NCI-H187 (cell line): ENCODE measurements at places on chromosomes 11 and 22.
A peak's percentile ranks its signal among the peaks of the same experiment; 100 is the strongest.

DNA sequence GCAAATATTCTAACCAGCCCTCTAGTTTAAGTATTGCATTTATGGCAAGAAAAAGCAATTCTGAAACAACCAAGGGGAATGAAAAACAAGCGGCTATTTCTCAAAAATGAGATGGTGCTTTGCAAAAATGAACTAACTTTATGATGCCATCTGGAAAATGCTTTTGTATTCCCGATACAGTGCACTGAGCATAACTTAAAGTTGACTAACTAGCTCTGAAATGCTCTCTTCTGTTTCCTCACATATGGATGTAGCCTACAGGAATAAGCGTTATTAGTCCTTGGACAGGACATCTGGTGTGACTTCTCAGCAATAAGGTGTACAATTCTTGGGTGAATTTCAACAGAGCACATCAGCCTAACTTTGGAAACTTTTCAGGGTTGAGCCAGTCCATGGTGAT is 228.2 kb upstream of the DDI1 start:
- DNase-seq = no peak

DNA sequence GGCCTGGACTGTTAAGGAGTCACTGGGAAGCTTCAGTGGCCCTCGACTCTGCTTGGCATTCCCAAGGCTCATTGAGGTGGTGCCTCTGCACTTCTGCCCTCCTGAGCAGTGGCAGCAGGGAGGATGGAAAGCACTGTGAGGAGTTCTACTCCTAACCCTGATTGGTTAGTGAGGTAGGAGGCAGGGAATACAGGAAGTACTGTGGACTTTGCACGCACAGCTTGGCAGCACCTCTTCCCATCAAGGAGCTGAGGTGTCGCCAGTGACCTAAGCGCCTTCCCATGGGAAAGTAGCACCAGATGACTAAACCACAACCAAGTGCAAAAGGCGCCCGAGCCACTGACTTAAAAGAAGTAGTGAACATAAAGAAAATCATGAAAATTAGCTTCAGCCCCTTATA is 152.5 kb upstream of the CADM1 start:
- no peak for DNase-seq

GRCh38 chr11:126418887-126419286 is 63.4 kb downstream of the ST3GAL4 start:
- no peak for DNase-seq

GRCh38 chr11:13143486-13144297 is 133.9 kb upstream of the BMAL1 start:
- no peak for DNase-seq

DNA sequence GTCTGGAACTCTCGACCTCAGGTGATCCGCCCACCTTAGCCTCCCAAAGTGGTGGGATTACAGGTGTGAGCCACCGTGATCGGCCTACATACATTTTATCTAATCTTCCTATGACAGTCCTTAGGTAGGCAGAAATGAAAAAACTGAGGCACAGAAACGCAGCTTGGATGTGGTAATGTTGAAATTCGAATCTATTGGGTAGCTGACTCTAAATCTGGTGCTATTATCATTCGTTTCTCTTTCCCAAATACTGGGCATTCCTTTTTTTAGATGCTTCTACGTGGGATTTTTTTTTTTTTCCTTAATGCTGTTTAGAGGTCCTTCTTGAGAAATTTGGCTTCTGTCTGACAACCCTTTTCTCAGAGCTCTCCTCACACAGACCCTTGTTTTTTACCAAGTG is 41.5 kb downstream of the FCHSD2 start:
- DNase-seq = no peak

DNA sequence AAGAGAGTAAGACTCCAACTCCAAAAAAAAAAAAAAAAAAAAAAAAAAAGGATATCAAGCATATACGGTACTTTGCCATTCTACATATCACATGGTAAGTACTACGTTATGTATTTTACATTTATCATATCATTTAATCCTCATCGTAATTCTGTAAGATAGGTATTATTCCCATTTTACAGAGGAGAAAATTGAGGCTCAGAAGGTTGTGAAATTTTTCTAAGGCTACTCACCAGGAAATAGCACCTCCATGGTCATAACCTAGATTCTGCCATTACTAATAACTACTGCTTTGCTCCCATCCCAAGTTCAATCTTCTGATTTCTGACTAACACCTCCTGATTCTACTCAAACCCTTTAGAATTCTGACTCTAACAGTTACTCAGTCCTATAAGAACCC is 138.0 kb downstream of the FCHSD2 start:
- DNase-seq = no peak

GRCh38 chr22:28013611-28014010 is 94.6 kb upstream of the PITPNB start:
- no peak for DNase-seq

GRCh38 chr11:29578806-29579205 is 438.0 kb downstream of the KCNA4 start:
- no peak for DNase-seq

DNA sequence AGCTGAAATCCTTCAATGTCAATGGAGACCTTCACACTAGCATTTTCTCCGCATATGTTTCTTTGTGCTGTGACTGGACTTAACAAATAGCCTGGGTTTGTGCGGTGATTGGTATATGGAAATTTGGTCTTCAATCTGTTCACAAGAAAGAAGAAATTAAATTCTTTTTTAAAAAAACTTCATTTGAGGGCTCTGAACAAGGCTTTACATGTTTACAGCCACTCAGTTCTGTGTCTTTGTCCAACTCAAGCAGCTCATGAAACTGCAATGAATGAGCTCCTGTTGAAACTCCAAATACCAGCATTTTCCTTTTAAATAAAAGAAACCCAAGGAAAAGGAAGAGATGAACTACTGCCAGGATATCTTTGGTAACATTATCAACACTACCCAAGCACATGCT is 57.3 kb downstream of the PIK3C2A start:
- no peak for DNase-seq

GRCh38 chr11:110812086-110812733 is 100.0 kb upstream of the ARHGAP20 start:
- no peak for DNase-seq

DNA sequence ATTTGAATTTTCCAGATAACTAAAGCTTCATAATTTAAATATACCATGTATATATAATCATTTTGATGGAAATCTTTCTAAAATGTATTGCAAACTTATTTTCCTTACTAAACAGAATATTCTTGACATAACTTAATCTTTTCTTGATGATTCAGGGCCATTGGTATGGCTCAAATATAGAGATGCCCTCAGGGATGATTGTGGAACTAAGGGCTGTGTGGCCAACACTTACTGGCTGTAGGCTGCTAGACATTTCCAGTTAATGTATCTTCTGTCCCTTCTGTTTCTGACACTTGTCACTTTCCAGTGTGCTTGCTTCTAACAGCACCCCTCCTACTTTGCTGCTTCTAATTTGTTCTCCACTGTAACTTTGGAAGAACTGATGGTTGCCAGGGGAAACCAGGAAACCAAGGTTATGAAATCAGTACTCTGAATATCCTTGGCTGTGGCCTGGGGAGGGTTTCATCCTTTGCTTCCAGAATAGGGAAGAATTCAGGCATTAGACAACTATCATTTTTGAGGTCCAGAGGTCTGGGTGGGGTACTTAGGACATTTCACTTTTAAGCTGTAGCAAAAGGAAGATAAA is 697.2 kb downstream of the ETS1 start:
- DNase-seq = no peak

GRCh38 chr11:85109141-85109540 is 518.0 kb downstream of the DLG2 start:
- DNase-seq = no peak

GRCh38 chr22:39896313-39896996 is 2.9 kb upstream of the ENTHD1 start:
- DNase-seq = no peak

GRCh38 chr22:38868286-38868721 is 3.7 kb downstream of the CBX6 start:
- no peak for DNase-seq

- DNase-seq = no peak
Measured at GRCh38 chr22:19590696-19591095, 66.5 kb upstream of the CLDN5 start.

DNA sequence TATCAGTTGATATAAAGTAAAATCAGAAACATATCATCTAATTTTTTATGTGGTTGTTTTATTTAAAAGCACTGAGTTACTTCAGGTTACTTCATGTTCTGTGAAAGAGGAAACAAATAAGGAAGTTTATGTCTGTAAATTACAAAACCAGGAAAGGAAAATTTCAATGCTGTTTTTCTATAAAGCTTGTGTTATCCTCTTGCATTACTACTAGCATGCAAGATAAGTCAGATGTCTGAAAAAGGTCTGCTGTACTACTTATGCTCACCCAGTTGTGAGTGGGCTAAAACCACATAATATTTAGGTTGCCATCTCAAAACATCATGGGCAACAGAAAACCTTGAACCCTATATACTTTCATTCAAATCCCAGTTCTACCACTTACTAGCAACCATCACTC is 121.5 kb downstream of the ATG16L2 start:
- no peak for DNase-seq

DNA sequence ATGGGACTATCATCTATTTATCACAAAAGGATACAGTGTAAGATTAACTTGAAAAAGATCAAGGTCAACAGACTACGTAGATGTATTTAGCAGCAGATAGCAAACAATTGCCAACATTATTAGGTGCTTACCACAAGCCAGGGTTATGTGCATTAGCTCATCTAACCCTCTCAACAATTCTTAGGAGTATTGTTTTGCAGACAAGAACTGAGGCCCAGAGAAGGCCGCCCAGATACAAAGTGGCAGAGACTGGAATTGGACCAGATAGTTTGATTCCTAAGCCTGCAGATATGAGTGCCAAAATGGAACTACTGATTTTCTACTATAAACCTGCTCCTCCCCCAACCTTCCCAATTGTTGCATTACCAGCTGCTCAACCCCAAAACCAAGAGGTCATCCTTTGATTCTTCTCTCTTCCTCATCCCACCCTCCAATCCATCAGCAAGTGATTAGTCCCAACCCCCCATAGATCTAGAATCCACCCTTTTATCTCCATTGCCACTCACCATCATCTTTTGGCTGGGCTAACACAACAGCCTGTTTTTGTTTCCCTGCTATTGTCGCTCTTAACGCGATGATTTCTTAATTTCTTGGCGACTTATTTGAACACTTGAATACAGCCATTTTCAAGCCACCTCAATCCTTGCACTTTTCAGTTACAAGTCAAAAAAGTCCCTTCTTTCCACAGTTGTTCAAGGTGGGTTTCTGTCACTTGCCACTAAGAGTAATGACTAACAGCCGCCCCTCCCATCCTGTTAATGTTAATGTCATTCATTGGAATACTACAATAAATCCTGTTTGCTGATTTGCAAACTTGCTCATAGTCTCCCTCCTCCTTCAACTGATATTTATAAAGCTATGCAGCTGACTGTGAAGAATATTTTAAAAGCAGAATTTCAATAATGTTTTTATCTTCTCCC is 2.7 kb downstream of the TMEM123 start:
- no peak for DNase-seq

GRCh38 chr11:47848700-47849155 is 578 bp upstream of the NUP160 start:
- no peak for DNase-seq

DNA sequence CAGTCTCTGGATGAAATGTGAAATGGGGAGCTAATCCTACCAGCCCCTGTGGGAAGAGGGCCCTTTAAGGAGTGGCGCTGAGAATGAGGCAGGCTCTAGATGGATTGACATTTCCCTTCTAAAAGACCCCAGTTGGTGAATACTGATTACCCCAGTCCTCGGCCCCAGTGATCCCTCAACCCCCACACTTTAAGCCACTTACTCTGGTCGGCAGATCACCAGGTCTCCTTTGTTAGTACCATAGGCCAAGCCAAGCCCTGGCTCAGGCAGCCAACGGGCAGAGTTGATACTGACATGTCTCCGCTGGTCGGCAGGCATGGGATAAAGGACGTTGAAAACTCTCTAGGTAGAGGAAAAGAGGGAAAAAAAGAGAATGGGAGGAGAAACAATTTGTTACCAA is 26.1 kb upstream of the CHRM4 start:
- no peak for DNase-seq

- DNase-seq = no peak
Measured at GRCh38 chr22:47534804-47535410, 772.5 kb downstream of the TBC1D22A start.

DNA sequence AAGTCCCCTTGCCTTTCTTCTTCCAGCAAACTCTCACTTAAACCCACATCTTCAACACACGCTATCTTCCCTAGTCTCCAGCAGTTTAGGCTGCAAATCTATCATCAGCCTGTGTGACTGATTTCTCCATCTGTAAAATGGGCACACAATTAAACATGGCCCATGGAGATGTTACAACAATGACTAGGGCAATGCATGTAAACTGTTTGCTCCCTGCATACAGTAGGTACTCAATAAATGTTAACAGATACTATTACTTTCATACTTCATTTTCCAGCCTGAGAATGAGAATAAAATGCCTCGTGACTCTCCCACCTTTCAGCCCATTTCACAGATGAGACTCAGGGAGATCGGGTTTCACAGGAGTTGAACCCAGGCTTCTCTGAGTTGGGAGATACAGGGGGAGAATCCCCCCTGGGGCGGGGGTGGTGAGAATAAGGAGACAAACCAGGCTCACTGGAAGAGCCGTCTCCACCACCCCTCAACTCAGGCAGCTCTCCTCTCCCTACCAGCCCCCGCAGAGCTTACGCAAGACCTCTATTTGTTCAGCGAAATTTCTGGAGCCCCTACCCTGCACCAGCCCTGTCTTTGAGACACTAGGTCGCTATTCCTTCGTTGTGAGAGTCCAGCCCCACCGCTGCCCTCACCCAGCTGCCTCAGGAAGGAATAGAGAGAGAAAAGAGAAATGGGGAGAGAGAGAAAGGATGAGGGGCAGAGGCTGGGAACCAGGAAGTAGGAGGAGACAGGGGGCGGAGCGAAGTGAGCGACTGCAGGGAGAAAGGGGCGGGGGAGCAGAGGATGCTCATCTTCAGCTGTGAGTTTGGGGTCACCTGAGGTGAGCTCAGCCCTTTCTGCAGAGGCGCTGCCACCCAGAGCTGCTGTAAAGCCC is 42.1 kb upstream of the KLHL35 start:
- peak; percentile 28 for DNase-seq

GRCh38 chr11:1224111-1224490 is 1.2 kb downstream of the MUC5B start:
- no peak for DNase-seq
